ENCODE measurements at places on chromosomes 4 and X.

DNA sequence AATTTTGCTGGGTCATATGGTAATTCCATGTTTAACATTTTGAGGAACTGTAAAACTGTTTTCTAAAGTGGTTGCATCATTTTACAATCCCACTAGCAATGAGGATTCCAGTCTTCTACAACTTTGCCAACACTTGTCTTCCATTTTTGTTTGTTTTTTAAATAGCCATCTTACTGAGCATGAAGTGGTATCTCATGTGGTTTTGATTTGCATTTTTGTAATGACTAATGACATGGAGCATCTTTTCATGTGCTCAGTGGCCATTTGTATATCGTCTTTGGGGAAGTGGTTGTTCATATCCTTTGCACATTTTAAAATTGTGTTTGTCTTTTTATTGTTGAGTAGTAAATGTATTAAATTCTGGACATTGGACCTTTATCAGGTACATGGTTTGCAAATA lies 94.7 kb downstream of the TMEM131L start:
- no peak for DNase-seq

DNA sequence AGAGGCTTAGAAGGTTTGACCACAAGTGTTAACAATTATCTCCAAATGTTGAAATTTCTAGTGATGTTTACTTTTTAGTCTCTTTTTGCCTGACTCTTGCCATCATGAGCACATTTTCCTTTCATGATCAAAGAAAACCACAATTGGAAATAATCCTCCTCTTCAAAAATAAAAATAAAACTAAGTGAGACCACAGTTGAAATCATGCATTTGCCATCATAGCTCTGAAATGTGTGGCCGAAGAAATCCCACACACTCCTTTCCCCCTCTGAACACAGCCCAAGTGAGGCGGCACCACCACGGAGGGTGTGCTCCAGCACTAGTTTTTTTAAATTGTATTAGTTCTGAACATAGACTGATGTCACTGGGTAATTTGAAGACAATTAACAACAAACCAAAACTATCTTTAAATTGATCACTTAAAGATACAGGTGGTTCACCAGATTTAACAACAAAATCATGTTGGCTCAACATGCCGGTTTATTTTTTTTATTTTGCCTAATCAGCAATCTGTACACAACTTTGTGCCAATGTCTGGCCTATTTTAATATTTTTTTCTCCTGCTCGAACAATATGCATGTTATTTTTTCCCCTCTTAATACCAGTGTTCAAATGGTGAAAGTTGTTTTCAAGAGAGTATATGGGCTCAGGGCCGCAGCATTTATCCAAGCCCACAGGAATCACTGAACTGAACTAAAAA lies 17.6 kb downstream of the APBB2 start:
- no peak for DNase-seq

DNA sequence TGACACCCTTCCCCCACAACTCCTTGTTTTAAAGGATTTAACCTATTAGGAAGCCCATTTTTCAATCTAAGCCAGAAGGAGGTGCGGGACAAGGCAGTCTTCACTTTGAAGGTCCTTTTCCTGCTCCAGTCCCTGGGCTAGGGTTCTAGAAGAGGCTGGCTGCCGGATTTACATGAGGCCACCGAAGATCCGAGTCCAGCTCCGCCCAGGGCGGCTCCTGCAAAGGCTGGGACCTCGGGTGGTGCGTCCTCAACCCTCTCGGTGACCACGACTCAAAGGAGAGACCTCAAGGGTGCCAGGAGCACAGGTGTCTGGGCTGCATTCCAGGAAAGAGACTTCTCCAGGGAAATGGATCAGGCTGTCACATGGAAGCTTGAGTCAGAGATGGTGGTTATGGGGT lies 471.6 kb downstream of the PCDH19 start:
- no peak for DNase-seq

DNA sequence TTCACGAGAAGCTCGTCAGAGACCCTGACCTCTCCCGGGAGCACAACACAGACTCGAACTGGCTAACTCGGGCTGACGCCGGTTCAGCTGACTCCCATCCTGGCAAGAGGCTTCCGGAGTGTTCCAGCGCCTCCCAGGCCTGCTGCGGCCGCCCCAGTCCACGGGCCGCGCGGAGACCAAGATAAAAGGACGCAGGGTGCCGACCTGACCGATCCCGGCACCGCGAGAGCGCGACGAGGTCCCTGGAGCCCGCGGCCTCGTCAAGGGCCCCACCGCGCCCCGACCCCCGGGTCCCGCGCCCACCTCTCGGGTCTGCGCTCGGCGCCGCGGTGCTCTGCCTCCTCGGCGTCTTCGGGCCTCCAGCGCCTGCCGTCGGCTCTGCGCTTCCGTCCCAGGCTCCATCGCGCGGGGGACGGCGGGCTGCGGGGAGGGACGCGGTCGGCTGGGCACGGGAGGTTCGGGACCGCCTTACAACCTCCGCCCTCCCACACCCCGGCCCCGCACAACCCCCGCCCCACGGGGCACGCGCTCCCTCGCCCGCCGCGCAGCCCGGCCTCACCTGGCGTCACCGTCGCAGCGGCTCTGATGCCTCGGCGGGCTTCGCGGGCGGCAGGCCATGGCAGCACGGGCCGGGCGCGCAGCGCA lies 426 bp downstream of the SLBP start:
- DNase-seq: no peak

- no peak for DNase-seq
Observed at GRCh38 chr4:110595583-110595982, 27.3 kb downstream of the PITX2 start.
